Activated CD4-positive, alpha-beta T cell treated with anti-CD3 and anti-CD28 coated beads, Interleukin-2, amount 50 U/mL, for 1 hour (primary cell): ENCODE measurements at places on chromosomes 5 and 9.

DNA sequence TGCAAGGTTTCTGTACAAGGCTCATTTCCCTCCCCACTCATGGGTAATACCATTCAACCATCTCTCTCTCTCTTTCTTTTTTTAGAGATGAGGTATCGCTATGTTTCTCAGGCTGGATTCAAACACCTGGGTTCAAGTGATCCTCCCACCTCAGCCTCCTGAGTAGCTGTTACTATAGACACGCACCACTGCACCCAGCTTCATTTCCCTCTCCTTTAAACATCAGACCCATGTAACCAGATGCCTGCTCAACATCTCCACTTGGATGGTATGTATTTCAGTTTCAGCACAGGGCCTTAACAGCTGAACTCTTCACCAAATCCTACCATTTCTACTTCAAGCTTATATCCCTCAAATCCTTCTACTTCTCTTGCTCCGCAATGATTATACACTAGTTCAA lies 117.4 kb downstream of the SSBP2 start:
- DNase-seq, result no peak

- no peak for DNase-seq
Measured at GRCh38 chr5:136066661-136067271, 38.0 kb downstream of the TGFBI start.

DNA sequence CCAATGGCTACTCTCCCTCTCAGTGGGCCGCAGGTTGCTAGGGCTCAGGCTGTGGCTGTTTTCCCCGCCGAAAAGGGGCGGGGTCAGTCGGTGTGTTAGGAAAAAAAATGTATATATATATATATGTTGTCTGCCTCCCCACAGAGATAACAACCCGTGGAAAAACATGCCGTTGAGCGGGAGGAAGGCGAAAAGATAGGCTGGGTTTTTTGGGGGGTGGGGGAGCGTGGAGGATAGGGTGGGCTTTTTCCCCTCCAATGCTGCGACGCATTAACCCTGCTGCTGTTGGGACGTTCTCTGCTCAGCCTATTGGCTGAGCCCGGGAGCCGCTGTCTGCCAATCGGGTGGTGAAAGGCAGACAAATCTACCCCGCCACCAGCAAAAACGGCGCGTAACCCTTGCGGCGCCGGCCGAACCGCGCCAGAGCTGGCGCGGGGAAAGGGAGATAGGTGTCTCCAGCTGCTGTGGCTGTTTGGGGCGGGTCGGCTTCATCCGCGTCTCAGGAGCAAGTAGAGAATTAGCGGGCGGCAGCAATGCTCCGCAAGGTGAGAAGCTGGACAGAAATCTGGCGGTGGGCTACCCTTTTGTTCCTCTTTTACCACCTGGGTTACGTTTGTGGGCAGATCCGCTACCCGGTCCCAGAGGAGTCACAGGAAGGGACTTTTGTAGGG lies at the start of gene PCDHGC4:
Gene PCDHGC4 (plus strand): TSS at position 390 of the 671 bp plus-strand sequence. CDS start 144 bp downstream, at position 534.
- DNase-seq, result no peak

GRCh38 chr5:148969291-148969690 lies 93.6 kb downstream of the SH3TC2 start:
- no peak for DNase-seq

- DNase-seq, result no peak
Measured at GRCh38 chr5:148615644-148616275, 38.6 kb downstream of the HTR4 start.

DNA sequence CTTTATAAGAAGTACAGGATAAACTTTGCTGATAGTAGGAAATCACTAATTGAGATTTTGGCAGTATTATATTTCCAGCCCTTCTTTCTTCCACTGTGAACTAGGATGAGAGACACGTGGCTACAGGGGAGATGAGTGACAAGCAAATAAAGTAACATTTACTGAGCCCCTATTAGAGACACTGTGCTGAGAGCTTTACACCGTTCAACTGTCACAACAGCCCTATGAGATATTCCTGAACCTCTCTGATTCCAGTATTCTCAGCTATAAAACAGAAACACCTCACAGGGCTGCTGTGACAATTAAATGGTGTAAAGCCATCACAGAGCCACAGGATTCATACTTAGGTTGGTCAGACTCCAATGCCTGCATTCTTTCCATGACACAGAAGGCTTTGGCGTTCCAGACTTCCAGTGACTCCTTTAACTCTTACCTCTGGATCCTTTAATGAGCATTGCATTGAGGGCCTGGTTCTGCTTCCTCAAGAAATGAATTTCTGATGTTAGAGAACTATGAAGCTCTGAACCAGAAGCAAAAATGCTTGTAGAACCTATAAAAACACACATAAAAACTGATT lies 169.0 kb downstream of the CDK5RAP2 start:
- DNase-seq, result no peak

- DNase-seq, result no peak
Measured at GRCh38 chr9:106298997-106299396, 564.0 kb upstream of the ZNF462 start.

DNA sequence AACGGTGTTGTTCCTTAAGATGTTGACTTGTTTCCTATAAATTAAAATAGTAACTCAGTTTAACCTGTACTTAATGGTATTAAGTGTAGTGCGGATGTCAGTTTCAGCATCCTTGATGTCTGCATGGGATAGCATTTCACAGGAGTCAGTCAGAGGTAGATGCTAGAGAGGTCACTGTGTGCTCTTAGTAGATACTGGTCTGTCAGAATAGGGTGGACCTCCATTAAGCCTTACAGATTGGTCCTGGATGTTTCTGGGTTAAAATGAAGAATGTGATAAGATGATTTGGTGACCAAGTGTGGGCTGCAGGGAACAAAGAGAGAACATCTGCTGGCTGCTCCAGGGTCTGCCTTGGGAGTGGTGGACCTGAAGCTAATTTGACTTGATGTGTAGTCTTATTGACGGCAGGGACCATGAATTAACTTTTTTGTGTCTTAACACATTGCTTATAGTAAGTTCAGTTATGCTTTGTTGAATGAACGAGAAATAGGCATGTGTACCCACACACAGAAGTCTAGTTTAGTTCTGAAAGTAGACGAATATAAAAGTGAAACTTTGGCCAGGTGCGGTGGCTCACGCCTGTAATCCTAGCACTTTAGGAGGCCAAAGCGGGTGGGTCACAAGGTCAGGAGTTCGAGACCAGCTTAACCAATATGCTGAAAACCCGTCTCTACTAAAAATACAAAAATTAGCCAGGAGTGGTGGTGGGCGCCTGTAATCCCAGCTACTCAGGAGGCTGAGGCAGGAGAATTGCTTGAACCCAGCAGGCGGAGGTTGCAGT lies 12.5 kb downstream of the RAB24 start:
- DNase-seq, result no peak

DNA sequence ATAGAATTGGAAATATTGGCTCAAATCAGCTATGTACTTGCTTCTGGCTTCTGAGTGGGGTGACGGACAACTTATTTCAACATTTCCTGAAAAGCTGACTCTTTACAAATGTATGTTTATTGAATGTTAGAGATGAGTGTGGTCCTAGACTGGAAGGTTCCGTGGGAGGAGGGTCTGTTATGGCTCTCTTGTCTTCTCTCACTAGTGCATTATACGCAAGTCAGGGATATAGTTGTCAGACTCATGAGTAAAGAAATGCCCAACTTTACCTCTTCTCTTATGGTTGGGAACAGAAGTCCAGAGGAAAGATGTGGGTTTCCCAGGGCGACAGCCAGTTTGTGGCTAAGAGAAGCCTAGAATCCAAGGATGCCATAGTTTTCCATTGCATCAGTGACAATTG lies 839.3 kb upstream of the WWC1 start:
- no peak for DNase-seq

DNA sequence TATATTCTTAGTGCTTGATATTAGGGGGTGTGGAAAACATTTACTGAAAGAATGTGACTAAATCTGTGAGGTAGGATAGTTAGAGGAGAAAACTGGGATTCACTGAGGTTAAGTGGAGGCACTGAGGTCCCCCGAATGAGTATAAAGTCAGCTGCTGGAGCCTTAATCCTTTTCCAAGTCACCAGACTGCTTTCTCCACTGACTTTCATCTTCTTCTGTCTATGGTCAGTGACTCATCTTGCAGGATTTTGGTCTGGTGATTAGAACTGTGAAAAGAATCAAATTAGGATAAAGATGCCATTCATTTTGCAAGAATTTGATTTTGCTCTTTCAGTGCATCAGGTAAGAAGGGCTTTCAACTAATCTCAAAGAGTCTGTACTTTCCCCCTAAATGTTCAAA lies 89.3 kb upstream of the ALDH1A1 start:
- DNase-seq, result no peak

DNA sequence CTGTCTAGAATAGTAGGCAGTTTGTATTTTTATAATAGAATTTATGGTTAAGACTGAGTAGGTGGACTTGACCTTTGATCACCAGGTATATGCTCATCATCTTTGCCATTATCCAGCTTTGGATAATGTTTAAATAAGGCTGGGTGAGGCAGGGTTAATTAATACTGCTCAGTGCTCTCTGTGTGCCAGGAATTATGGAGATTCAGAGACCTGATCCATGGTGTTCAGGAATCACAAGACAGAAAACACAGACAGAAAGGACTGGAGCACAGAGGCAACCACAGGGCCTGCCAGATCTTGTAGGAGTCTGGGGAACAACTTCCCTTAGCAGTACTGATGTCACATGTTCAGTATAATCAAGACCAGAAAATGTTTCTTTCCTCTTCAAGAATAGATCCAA lies 186.3 kb upstream of the ADCY2 start:
- no peak for DNase-seq

DNA sequence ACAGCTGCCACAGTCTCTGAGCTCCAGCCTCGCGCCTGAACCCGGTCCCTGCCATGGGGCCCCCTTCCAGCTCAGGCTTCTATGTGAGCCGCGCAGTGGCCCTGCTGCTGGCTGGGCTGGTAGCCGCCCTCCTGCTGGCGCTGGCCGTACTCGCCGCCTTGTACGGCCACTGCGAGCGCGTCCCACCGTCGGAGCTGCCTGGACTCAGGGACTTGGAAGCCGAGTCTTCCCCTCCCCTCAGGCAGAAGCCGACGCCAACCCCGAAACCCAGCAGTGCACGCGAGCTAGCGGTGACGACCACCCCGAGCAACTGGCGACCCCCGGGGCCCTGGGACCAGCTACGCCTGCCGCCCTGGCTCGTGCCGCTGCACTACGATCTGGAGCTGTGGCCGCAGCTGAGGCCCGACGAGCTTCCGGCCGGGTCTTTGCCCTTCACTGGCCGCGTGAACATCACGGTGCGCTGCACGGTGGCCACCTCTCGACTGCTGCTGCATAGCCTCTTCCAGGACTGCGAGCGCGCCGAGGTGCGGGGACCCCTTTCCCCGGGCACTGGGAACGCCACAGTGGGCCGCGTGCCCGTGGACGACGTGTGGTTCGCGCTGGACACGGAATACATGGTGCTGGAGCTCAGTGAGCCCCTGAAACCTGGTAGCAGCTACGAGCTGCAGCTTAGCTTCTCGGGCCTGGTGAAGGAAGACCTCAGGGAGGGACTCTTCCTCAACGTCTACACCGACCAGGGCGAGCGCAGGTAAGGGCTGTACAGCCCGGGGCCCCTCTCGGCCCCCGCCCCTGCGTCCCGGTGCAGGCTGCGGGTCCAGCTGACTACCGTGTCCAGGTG lies 509 bp downstream of the LVRN start:
- no peak for DNase-seq

DNA sequence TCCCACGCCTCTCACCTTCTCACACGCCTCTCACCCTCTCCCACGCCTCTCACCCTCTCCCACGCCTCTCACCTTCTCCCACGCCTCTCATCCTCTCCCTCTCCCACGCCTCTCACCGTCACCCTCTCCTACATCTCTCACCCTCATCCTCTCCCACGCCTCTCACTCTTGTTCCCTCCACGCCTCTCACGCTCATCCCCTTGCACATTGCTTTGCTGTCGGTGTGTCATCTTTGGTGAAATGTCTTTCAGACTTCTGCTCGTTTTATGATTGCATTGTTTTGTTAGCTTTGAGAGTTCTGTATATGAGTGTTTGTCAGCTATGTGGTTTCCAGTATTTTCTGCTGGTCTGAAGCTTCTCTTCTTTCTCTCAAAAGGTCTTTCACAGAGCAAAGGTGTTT lies 102.7 kb downstream of the EHMT1 start:
- no peak for DNase-seq

DNA sequence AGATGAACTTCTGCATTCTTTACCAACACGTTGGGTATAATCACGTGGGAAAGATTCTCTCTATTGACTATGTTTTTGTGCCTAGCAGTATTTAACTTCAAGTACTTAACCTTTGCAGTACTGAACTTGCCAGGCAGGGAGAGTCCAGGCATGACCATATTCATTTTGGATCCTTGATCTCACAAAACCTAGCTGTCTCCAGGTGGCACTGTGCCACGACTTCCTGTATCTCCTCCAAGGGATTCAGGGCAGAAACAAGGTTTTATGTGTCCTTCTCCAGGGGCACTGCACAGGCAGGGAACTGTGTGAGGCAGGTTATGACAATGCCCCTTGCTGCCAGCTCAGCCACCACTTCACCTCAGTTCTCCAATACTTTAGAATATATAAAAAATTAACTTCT lies 11.7 kb upstream of the IFNA5 start:
- no peak for DNase-seq

- no peak for DNase-seq
Measured at GRCh38 chr5:132266836-132267160, 9.3 kb downstream of the PDLIM4 start.

DNA sequence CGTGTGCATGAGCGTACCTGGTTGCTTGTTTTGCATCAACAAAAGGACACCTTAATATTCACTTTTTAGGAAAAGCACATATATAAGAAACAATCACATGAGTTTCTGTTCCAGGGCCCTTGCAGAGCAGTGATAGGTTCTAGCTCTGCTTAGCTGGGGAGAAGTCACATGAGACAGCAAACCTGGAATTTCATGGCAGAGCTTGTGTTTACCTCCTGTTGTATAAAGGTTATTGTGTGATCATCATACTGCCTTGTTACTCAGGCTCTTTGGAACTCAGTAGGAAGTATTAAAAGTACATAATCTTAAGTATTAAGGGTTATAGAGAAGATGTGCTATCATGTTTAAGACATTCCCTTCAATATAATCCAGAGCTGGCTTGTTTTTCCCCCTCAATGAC lies 18.0 kb upstream of the VLDLR start:
- DNase-seq, result no peak

DNA sequence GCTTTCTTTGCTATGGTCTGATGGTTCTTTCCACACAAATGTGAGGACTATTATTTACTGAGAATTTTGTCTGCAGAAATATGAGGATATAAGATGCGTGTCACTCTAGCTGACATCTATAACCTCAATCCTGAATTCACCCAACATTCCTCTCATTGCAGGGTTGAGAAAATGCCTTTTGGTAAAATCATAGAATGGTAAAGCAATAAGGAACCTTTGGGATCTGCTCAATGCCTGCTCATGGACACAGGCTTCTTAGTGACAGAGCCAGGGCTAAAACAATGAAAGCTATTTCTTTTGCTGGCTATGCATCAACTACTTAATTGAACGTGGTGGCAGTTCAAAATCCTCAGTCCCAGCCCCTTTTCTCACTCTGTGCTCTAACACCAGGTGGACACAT lies 199.6 kb downstream of the GAS1 start:
- DNase-seq, result no peak

- DNase-seq, result no peak
Measured at GRCh38 chr5:135444360-135444759, 2.8 kb downstream of the DCANP1 start.

DNA sequence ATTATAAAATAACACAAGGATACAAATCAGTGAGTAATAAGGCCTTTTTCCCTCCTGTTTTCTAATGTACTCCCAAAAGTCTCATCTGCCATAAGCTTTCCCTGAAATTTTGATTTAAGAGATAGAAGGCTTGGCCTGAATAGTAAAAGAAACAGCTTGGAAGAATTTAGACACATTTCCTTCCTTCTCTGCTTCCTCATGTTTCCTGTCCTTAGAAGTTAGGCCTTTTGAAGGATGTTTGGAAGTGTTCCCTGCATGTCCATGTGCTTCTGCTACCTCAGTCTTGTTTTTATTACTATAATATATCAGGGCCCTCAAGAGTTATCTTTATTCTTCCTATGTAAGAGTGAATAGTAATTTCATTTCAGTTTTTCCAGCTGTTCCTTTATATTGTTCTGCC lies 242.7 kb downstream of the DEPDC1B start:
- no peak for DNase-seq
